ENCODE measurements at places on chromosomes 2 and 18.

DNA sequence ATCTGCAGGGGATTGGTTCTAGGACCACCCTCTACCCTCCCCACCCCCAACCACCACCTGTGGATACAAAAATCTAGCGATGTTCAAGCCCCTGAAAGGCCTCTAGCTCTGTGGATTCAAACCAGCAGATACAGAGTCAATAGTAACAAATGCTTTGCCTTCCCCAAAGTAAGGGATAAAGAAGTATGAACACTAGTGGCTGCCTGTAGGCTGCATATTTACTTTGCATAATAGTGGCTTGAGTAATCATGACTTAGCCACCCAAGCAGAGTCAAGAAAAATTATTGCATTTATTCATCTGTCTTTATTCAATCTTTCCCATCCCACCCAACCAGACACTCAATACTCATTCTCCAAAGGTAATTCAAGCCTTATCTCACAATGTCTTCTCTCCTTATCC is 43.8 kb downstream of the SOCS6 start:
- DNase-seq, result no peak

DNA sequence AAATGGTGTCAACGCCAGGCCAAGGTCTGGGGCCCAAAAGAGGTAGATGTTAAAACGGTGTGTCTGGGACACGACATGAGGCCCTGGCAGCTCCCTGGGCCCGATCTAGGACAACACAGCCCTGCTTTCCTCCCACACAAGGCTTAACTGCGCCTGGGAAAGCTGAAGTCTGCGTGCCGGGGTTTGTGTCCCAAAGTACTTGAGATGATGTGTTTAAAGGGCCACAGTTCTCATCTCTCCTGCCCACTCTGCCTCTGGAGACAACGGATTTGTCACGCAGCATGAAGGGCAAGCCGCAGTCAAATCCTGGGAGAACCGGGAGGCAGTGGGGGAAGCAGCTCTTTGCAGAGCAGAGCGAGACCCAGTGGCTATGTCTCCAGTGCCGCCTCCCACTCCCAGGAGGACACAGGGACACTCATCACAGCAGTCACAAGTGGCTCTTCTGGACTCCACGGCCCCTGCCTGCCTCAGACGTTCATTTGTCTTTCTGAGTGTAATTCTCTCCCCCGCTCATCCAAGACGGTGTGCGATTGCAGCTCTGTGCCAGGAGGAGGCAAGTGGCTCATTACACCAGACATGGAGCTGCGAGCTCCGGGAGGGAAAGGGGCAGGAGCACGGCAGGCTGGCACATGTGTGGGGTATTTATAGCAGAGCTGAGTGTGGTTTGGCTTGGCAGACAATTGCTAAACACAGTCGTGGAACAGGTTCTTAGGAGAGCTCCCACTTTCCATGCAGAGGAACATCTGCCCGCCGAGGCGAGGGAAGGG is 57.7 kb upstream of the SEMA4C start:
- DNase-seq, result no peak

DNA sequence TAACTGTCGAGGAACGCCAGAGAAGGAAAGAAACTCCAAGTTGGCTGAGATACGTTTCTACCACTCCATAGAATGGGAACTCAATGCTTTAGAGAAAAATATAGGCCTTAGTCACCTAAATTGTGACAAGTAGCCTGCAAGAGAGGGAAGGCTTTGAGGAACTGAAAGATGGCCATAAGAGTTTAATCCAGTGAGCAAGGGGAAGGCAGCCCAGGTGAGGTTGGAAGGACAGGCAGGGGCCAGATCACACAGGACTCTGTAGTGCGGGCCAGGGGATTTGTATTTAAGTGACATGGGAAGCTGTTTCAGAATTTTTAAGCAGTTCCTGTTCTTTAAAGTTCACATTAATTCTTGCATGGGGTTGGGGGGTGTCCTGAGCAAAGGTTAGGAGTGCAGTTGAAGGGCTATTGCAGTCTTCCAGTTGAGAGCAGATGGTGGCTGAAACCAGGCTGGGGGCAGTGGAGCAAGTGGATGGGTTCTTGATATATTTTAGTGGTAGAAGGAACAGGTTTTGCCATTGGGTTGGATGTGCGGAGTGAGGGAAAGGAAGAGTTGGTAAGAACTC is 138.9 kb upstream of the PELI1 start:
- no peak for DNase-seq

DNA sequence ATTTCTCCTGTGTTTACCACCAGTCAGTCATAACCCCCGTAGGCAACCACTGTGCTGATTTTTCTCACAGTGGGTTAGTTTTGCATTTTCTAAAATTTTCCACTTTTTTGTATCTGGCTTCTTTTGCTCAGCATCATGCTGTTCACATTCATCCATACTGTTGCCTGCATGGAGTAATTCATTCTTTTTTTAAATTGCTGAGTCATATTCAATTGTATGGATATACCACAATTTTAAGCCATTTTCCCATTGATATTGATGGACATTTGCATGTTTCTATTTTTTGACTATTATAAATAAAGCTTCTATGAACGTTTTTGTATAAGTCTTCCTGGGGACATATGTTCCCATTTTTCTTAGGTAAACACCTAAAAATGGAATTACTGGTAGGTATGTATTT is 40.5 kb downstream of the ASB18 start:
- DNase-seq, result no peak
